Articular chondrocyte of knee joint (primary cell): ENCODE measurements at places on chromosomes 2 and 18. TPM values are rescaled to one million over a fixed set of nuclear protein-coding genes. Genes with fewer than 3 reads are reported as not detected.

UGT1A3 gene
- not detected in 2 replicates for total RNA-seq

SPATA3 gene
- not detected in 2 replicates for total RNA-seq

MROH2A gene
- total RNA-seq = not detected in 2 replicates

HRH4 gene
- total RNA-seq = 0.11 and 0.13 TPM in 2 replicates

MORN2 gene
- 26.3 and 30.2 TPM in 2 replicates for total RNA-seq
